Stimulated activated CD4-positive, alpha-beta T cell treated with anti-CD3 and anti-CD28 coated beads, Interleukin-4, amount 100 ng/mL, for 48 hours (primary cell): ENCODE measurements at places on chromosomes 2 and 18.

DNA sequence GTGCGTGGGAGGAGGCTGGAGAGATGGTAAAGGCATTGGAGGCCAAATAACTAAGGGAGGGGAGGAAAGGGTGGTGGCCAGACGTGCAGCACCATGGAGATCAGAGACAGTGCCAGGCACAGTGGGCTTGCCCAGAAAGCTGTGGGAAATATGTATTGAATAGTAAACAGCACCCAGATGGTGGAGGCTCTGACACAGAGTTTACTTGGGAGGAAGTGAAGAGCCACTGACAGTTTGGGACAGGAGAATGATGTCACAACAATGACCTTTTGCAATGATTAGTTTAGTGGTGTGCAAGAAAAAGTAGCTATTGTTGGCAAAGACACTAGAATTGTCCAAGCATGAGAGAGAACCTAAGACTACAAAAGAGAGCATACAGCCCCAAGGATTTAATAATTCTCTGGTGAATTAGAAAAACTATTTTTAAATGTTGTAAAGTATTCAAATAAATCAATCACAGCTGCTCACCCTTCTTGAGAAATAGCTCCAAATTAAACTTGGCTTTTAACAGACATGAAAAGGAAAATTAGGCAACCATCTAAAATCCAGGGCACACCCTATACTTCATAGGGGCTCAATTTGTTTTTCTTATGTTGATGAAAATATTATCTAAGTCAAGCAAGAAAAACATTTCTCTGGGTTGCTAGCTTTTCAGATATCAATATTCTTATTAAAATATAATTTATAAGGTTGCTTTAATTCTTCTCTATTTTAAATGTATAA is 458.7 kb upstream of the HNRNPA3 start:
- no peak for DNase-seq

- no peak for DNase-seq
Measured at GRCh38 chr2:56030901-56031300, 107.3 kb upstream of the EFEMP1 start.

- no peak for DNase-seq
Measured at GRCh38 chr2:202009019-202009481, 24.6 kb upstream of the FZD7 start.

GRCh38 chr2:137221797-137222492 is 456.6 kb downstream of the THSD7B start:
- no peak for DNase-seq

GRCh38 chr2:47208852-47209606 is 53.9 kb upstream of the STPG4 start:
- no peak for DNase-seq

GRCh38 chr2:216090369-216090786 is 8.7 kb downstream of the TMEM169 start:
- DNase-seq, result no peak

GRCh38 chr2:173043897-173044519 is 31.6 kb upstream of the MAP3K20 start:
- no peak for DNase-seq

DNA sequence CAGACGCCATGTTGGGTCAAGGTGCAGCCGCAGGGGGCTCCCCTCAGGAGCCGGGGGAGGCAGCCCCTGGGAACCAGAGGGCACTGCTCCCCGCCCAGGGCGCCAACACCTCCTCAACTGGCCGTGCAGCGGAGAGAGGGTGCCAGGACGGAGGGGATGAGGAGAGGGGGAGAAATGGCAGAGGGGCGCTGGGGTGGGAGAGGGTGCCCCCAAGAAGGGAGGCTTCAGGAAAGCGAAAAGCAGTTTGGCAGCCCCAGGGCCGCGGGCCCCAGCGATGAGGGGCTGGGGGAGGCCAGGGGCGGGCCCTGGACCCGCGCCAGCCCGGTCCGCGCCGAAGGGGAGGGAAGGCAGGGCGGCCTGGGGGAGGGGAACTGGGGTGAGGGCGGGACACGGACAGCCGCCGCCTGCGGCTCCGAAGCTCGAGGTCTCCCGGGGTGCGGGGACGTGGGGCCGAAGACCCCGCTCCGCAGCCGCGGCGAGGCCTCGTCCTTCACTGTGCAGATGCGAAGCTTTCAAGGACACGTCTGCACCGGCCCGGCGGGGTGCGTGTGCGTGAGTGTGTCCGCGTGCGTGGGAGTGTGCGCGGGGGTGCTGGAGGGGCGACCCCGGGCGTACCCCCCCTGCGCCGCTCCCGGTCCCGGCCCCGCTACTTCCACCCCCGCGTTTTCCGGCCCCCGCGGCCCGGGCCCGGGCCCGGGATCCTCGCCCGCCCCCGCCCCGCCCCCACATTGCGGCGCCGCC is 1.4 kb downstream of the DNMT3A start:
- DNase-seq, result no peak
